ENCODE measurements at places on chromosomes 4 and X. TPM values are rescaled to one million over a fixed set of nuclear protein-coding genes. Genes with fewer than 3 reads are reported as not detected.

Gene SCRG1
- total RNA-seq, result not detected

Gene TRIML2
- not detected for total RNA-seq

DNA sequence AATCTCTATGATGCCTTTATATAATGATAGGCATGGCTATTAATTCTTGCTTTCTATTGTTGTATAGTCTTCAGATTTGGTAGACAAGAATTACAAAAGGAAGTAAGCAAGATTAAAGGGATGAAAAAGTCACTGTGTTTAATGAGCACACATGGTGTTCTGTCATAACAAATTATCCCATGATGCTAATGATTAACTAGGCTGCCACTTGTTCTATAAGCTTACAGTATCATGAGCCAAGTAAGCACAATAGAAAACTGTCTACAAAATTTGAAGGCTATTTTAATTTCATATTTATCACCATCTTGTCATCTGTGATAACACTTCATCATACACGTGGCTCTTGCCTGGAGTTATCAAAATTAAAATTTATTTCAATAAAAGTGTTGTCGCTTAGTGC lies 466.7 kb downstream of the GASK1B start:
- H3K36me3 ChIP-seq, result no peaks in the 10 kb centered on the region
- no peaks in the 10 kb centered on the region for H3K4me1 ChIP-seq
- DNase-seq, result no peak

DNA sequence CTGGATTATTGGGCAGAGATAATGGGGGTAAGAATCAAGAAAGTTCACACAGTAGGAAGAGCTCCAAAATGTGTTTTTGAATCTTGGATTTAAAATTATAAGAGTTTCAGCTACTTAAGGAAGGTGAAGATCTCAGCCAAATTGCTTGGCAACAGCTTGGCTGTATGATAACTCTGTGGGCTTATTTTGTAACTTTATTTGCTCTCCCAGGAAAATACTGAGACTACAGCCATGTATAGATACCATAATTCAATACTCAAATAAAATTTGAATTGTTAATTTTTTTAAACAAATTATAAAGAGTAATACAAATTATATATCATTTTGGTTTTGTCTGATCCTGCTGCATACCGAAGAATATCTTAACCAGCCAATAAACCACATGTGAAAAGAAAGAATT lies 129.5 kb upstream of the INPP4B start:
- no peaks in the 10 kb centered on the region for H3K36me3 ChIP-seq
- no peak overlapping the region for H3K4me3 ChIP-seq
- DNase-seq, result no peak
- no peaks in the 10 kb centered on the region for H3K4me1 ChIP-seq

Data from Panc1 (cell line).